ENCODE measurements at places on chromosomes 1 and 21. TPM values are rescaled to one million over a fixed set of nuclear protein-coding genes. Genes with fewer than 3 reads are reported as not detected.

PPIAL4G gene
- 0.24 TPM for total RNA-seq

KRTAP7-1 gene
- total RNA-seq = not detected

RNU1-3 gene
- 3,879 TPM for total RNA-seq

PCSK9 gene
- total RNA-seq = not detected

- peaks cover 19% of the 10 kb centered on the region for H3K36me3 ChIP-seq
- no peak for DNase-seq
- H3K27me3 ChIP-seq = no peaks in the 10 kb centered on the region
- H3K4me1 ChIP-seq = peaks cover 6% of the 10 kb centered on the region
- H3K27ac ChIP-seq = no peak overlapping the region
- no peak overlapping the region for H3K4me3 ChIP-seq
Observed at GRCh38 chr1:35533586-35533985, 23.6 kb downstream of the KIAA0319L start.

- DNase-seq = no peak
- H3K4me1 ChIP-seq = peaks cover 20% of the 10 kb centered on the region
- H3K27me3 ChIP-seq = no peaks in the 10 kb centered on the region
- H3K4me3 ChIP-seq = no peak overlapping the region
- H3K27ac ChIP-seq = no peak overlapping the region
- peaks cover 3% of the 10 kb centered on the region for H3K36me3 ChIP-seq
Observed at GRCh38 chr1:67404212-67404620, 26.0 kb downstream of the SERBP1 start.

DNA sequence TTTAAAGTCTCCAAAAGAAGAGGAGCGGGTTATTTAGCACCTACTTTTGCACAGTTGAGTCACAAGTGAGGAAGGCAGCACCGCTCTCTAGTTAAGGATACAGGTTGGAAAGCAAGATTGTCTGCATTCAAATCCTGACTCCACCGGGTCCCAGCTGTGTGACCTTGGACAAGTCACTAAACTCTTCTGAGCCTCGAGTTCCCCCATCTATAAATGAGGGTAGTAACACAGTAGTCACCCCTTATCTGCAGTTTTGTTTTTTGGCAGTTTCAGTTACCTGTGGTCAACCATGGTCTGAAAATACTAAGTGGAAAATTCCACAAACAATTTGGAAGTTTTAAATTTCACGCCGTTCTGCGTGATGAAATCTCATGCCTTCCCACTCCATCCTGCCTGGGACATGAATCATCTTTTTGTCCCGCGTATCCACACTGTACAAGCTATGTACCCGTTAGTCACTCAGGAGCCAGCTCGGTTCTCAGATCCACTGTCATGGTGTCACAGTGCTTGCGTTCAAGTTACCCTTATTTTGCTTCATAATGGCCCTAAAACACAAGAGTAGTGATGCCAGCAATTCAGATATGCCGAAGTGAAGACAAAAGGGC lies 49.4 kb downstream of the CAPZB start:
- H3K4me1 ChIP-seq = peaks cover 62% of the 10 kb centered on the region
- DNase-seq = no peak
- H3K36me3 ChIP-seq = no peaks in the 10 kb centered on the region
- H3K4me3 ChIP-seq = no peak overlapping the region
- H3K27ac ChIP-seq = peak overlapping the region; percentile 85
- no peaks in the 10 kb centered on the region for H3K27me3 ChIP-seq

GRCh38 chr1:10943991-10944730 lies 68.3 kb upstream of the TARDBP start:
- no peak overlapping the region for H3K27ac ChIP-seq
- DNase-seq = no peak
- peaks cover 19% of the 10 kb centered on the region for H3K27me3 ChIP-seq
- no peaks in the 10 kb centered on the region for H3K36me3 ChIP-seq

- no peak overlapping the region for H3K27ac ChIP-seq
- H3K4me3 ChIP-seq = no peak overlapping the region
- no peak for DNase-seq
- H3K27me3 ChIP-seq = no peaks in the 10 kb centered on the region
Observed at GRCh38 chr21:39952265-39952664, 85.0 kb downstream of the PCP4 start.

- H3K27ac ChIP-seq = no peak overlapping the region
- H3K36me3 ChIP-seq = no peaks in the 10 kb centered on the region
- peaks cover 7% of the 10 kb centered on the region for H3K27me3 ChIP-seq
- H3K4me1 ChIP-seq = no peaks in the 10 kb centered on the region
- no peak for DNase-seq
- H3K4me3 ChIP-seq = no peak overlapping the region
Observed at GRCh38 chr1:118136187-118136941, 48.7 kb downstream of the SPAG17 start.

DNA sequence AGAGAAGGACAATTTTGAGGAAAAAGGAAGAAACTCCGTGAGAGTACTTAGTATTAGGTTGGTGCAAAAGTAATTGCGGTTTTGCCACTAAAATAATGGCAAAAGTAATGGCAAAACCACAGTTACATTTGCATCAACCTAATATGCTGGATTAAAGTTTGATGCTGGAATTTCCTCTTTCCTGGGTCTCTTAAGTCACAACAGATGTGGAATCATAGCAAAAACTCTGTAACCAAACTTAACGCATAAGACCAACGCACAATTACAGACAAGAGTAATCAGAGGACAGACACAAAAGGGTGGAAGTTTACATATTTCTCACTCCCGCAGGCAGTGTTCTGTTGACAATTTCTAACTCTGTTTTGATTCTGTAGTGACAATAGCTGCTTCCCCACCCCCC lies 182.4 kb downstream of the BACH1 start:
- no peak overlapping the region for H3K4me3 ChIP-seq
- no peaks in the 10 kb centered on the region for H3K36me3 ChIP-seq
- no peak overlapping the region for H3K27ac ChIP-seq

DNA sequence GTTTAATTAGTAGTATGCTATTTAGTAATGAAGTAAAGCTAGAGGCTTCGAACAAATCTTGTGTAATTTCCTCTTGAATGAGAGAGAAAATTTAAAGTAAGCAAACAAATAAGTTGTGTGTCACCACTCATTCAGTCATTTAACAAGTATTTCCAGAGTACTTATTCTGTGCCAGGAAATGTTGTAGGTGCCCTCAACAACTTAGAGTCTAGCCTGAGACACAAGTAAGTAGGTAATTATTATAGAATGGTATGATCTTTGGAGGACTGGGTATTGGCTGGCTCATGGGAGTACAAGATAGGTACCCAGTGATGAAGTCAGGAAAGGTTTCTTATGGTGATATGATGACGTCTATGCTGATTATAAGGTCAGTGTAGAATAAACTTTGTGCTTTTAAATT lies 17.4 kb upstream of the METTL18 start:
- peaks cover 8% of the 10 kb centered on the region for H3K4me1 ChIP-seq
- no peak overlapping the region for H3K4me3 ChIP-seq
- H3K27ac ChIP-seq = no peak overlapping the region
- no peak for DNase-seq
- H3K36me3 ChIP-seq = peaks cover 4% of the 10 kb centered on the region
- H3K27me3 ChIP-seq = no peaks in the 10 kb centered on the region

GRCh38 chr1:225965231-225965630 lies 24.2 kb upstream of the LEFTY2 start:
- H3K4me1 ChIP-seq = peaks cover 2% of the 10 kb centered on the region
- no peak overlapping the region for H3K4me3 ChIP-seq
- H3K27me3 ChIP-seq = peaks cover 2% of the 10 kb centered on the region
- no peak for DNase-seq
- no peak overlapping the region for H3K27ac ChIP-seq

DNA sequence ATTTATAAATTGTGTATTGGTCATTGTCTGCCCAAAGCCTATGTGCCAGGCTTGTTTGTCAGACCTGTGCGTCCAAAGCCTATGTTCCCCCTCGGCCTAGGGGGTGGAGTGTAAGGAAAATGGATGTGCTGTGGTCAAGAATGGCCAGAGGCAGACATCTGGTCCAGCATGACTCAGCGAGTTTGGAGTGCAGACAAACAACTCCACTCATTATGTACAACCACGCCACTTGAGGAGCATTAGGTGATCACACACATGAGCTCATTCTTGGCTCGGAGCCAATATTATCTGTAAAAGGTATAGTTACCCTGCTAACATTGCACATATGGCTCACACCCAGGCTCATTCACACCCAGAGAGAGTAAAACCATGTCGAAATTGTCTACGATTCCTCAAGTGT lies 1047.6 kb upstream of the ADGRL4 start:
- H3K27me3 ChIP-seq = no peaks in the 10 kb centered on the region
- no peak overlapping the region for H3K27ac ChIP-seq
- no peaks in the 10 kb centered on the region for H3K4me1 ChIP-seq
- H3K36me3 ChIP-seq = no peaks in the 10 kb centered on the region
- no peak for DNase-seq
- no peak overlapping the region for H3K4me3 ChIP-seq
